Breast epithelium (tissue), 4 donors: ENCODE measurements at places on chromosomes 4 and X. TPM values are rescaled to one million over a fixed set of nuclear protein-coding genes. Genes with fewer than 3 reads are reported as not detected.

The GAGE12E gene
- total RNA-seq = not detected

The DCHS2 gene
- total RNA-seq = not detected

The PFKFB1 gene
- total RNA-seq = 2.6 TPM

The SSX3 gene
- not detected for total RNA-seq

The TRIM60 gene
- not detected for total RNA-seq

The SH3TC1 gene
- total RNA-seq = 16.4 TPM

The CFAP299 gene
- total RNA-seq = under 0.01 TPM

The FRMD7 gene
- not detected for total RNA-seq

The PABPC5 gene
- total RNA-seq = 3.0 TPM

The SLC10A4 gene
- not detected for total RNA-seq

The CSAG3 gene
- not detected for total RNA-seq

The TMSB15C gene
- 4.1 TPM for total RNA-seq

The SFRP2 gene
- total RNA-seq = 60.4 TPM

DNA sequence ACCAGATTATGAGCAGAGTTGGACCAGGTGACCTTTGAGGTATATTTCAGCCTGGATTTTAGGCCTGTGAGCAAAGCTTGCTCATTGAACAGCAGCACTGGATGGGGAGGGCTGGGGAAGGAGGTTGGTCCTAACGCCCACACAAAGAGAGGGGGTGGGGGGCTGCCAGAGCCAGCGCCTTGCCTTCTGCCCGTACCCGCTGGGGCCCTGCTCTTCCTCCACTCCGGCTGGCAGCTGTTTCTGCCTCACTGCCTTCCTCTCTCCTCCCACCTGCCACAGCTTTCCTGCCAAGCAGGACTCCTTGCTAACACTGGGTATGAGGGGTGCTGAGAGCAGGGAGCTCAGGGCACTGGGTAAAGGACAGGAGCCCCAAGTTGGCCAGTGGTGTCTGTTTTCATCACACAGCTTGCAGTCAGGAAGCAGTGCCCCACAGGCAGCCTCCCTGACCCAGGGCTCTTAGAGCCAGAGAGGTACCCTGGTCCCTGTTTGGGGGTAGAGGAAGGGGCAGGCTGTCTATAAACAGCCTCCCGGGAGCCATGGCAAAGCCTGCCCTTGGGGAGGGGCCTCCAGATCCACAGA lies 6.1 kb downstream of the NALF2 start:
- DNase-seq = no peak

DNA sequence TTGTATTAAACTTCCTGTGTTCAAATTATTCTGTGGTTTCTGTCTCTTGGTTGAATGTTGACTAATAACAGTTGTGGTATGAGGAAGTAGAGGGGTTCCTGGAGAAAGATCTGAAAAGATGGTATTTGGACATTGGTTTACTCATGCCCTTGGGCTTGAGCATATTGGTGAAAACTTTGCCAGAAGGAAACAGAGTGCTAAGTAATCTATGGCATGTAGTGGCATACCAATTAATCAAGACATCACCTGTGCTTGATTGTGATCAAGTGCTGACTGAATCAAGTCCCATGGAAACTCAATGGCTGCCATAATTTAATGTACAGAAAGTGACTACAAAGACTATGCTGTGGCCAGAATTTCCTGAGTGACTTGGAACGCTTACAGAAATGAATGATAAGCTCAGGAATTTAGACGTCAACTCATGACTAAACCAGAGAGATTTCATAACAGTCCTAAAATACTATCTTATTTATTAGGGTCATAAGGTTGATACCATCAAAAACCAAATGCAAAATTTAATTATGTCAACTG lies 2062.9 kb downstream of the ARAP2 start:
- DNase-seq = no peak

DNA sequence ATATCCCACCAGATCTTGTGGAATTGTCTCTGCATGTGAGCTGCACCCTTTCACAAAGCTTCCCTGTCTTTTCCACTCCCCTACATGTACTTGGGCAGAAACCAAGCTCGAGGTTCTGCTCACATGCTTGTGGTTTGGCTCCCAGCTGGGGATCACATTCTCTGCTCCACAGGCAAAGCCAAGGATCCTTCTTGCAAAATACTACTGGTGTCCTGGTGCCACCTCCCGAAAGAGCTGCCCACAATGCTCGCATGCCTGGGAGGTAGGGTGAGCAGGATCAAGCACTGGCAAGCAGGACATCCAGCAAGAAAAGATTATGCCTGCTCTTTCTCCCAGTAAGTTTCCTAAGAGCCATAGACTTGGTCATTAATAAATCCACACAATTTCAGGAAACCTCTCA lies 45.1 kb upstream of the PPARGC1A start:
- DNase-seq = peak; percentile 95

DNA sequence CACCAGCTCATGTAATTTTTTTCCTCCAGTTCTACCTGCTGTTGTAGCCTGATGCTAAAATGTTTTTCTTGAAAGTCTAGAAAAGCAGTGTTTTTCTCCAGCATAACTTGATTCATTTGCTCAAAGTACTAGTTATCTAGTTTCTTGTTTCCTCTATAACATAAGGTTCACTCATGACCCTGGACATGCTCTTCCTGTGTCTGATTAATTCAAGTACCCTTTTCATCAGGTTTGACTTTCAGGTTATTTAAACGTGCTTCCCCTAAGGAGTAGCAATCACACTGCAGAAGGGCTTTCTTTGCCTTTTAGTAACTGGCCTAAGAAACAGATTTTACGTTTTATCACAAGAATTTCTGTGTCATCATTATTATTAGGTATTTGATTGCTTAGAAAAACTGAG lies 66.8 kb upstream of the EGFL6 start:
- no peak for DNase-seq

GRCh38 chrX:26574234-26574633 lies 358.3 kb downstream of the MAGEB5 start:
- DNase-seq = no peak

DNA sequence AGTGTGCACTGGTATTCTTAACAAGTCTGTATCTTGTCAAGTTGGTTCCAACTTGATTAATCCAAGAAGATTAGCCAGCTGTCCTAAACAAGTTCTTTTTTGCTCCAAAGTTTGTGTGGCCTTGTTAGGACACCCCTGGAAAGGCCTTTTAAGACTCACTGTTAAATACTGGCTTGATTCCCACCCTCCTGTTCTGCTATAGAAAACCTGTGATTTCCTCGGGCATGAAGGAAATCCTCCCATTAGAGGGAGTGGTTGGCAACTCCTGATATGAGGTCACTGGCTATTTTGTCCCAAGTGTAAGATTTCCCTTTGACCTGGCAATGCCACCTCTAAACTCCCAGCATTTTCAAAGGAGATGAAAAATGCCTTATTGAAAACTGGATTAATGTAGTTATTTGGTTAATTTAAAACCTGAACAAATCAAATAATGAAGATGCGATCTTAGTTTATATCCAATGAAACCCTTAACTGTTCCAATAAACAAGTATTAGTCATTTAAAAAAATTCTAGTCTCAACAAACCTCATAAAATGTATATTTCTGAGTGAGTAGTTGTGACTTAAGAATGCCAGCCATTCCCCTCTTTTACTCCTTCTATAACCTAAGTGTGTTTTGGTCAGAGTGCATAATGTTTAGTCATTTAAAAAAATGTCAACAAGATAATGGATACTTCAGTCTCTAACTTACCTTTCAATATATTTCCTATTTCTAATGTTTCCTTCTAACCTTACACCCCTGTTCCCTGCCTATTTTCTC lies 94.4 kb downstream of the NPNT start:
- DNase-seq = no peak

DNA sequence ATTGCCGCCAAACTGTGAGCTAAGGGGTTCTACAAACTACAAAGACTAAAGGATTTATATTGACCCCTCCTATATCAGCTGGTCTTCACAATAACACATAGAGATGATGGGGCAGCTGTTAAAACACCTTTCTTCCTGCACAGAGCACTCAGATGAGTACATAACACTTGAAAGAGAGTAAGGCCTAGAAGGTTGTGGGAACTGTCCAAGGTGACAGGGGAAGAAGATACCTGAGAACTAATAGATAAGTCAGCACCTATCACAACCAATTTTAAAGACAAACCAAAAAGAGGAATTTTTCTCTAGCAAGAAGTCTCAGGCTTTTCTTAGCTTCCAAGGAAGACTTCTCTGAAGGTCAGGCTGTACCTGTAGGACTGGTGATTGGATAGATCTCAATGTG lies 19.1 kb upstream of the CXCL6 start:
- no peak for DNase-seq

GRCh38 chr4:14478504-14478903 lies 523.8 kb upstream of the CPEB2 start:
- DNase-seq = no peak

DNA sequence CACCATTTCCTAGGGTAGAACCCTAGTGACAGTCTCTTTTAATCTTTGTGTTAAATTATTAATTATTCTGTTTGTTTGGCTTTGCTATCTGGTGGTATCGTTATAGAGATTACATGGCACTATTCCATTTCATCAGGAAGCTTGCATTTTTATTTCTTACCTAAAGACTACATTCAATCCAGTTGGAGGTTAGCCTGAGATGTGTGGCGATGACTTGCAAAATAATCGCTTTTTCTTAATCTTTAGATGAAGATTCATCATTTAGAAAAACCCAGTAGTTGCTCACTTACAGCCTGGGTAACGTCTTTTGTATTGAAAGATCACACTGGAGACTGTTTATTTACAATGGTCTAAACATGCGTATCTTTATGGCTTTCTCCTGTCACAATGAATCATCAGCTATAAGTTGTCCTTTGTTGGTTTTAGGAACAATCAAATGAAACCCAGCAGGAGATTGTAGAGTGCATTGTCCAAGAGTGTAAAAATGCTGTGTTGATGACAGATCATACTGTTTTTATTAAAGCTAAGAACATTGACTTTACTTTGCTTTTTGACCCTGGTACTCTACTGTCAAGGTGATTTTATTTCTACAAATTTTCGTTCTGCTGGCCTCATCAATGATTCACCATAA lies 281.7 kb upstream of the PITX2 start:
- no peak for DNase-seq

- DNase-seq = no peak
Observed at GRCh38 chrX:75155447-75155826, 646 bp downstream of the ABCB7 start.

DNA sequence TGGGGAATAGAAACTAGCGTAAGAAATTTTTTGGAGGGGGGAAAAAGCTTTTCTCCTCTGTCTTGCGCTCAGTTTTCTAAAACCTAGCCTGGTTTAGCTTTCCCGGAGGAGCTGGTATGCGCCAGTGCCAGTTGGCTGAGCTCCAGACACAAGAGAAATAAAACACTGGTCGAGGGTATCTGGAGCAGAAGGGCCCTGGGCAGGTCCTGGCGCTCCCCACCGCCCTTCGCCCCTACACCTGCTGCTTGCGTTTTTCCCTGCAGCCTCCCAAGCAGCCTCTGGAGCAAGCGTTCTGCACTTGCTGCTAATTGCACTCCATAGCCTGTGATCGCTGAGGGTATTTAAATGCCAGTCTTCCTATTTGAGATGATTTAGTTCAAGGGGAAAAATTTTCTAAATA lies 816 bp downstream of the EREG start:
- DNase-seq = no peak

DNA sequence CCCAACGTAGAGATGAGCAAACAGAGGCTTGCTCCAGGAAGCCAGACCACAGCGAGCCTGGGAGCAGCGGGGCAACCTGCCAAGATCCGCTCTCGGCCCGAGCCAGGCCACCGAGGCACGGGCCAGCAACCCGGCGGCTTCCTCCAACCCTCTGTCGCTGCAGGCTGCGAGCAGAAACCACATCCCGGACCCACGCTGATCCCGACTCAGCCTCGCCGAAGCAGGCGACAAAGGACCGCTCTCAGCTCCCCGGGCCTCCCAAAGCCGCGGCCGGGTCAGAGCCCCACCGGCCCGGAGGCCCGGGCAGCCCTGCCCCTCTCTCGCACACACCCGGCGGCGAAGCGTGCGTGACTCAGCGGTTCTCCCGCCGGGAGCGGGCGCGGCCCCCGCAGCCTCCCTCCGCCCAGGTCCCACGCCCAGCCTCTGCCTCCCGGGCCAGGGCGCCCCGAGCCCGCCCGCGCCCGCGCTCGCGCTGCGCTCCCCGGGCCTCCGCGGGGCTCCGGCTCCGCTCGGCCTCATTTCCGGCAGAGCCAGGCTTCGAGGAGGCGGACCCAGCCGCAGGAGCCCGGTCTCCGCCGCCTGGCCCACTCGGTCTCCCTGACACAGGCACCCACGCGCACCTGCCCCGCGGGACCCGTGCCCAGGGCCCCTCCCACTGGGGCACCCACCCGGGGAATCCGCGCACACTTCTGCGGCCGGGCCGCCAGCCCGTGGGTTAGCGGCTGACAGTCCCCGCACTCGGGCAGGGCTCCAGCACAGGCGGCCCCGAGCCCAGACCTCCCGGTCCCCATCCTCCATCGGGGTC lies 1.7 kb downstream of the PPP2R2C start:
- DNase-seq = no peak

GRCh38 chrX:34638116-34638515 lies 19.0 kb downstream of the TMEM47 start:
- no peak for DNase-seq

DNA sequence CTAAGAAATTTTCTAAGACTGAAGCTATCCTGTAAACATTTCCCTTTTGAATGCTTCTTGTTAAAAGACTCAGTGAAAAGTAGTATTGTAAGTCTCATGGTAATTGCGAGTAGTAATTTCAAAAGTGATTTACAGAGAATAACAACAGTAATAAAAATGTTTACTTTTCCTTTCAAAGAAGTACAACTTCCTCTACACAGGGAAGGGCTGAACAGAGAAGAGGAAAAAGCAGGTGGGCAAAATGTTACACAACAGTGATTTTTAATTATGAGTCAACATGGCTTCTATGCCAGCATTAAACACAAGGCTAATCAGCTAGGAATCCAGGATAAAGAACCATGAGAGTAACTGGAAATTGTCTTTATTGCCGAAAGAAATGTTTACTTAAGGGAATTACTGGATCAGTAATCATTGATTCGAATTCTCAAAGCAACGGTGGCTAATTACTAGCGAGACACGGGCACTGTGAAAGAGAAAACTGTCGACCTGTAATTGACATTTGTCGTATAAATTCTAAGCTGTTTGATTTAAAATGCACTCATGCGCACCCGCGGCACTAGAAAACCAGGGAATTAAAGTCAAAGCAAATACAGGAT lies 15.4 kb downstream of the UTP3 start:
- DNase-seq = no peak

GRCh38 chrX:2572740-2573139 lies 72.0 kb upstream of the DHRSX start:
- DNase-seq = no peak

- no peak for DNase-seq
Observed at GRCh38 chr4:17701138-17701839, 80.1 kb downstream of the FAM184B start.

DNA sequence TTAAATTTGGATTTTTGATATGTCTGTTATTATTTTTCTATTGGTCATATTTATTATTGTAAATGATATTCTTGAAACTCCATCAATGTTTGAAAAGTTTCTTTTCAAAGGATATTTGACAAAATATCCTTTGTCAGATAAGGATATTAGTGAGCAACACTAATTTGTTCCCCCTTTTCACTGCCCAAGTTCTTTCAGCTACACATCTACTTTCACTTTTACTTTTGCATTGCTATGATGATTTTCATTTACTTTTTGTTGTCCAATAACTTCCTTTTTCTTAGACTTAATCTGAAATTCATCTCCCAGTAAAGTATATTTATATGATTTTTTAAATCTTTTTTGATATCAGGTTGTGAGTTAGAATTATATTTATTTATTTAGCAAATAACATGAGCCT lies 542.3 kb upstream of the ADGRL3 start:
- DNase-seq = no peak

- DNase-seq = no peak
Observed at GRCh38 chr4:22203711-22204011, 255.1 kb upstream of the KCNIP4 start.

GRCh38 chr4:150849016-150849415 lies 166.1 kb downstream of the LRBA start:
- no peak for DNase-seq

- no peak for DNase-seq
Observed at GRCh38 chr4:8085491-8086117, 73.0 kb downstream of the ABLIM2 start.
